ENCODE measurements at places on chromosomes 11 and 22. TPM values are rescaled to one million over a fixed set of nuclear protein-coding genes. Genes with fewer than 3 reads are reported as not detected.

CCDC88B gene
- total RNA-seq = 96.2 TPM

OR52E2 gene
- total RNA-seq = not detected

SLC35E4 gene
- total RNA-seq = 8.9 TPM

BBOX1 gene
- not detected for total RNA-seq

GAL gene
- total RNA-seq = 3.6 TPM

FAM111B gene
- total RNA-seq = 9.5 TPM

OR5B21 gene
- not detected for total RNA-seq

VSIG10L2 gene
- not detected for total RNA-seq

RFPL3 gene
- not detected for total RNA-seq

TSKU gene
- total RNA-seq = 0.30 TPM

OR8J3 gene
- not detected for total RNA-seq

MS4A7 gene
- not detected for total RNA-seq

ST14 gene
- total RNA-seq = 0.21 TPM

OR8A1 gene
- total RNA-seq = not detected

FGF19 gene
- not detected for total RNA-seq

ALDH3B1 gene
- total RNA-seq = not detected

RAB36 gene
- total RNA-seq = 0.47 TPM

SLN gene
- not detected for total RNA-seq

ANO5 gene
- total RNA-seq = not detected

OR5F1 gene
- total RNA-seq = not detected

KREMEN1 gene
- total RNA-seq = 0.03 TPM

HOATZ gene
- not detected for total RNA-seq

CARD18 gene
- total RNA-seq = not detected

KCTD21 gene
- total RNA-seq = 5.4 TPM

CYTH4 gene
- total RNA-seq = 10.9 TPM

OR52A1 gene
- total RNA-seq = not detected

MRGPRE gene
- not detected for total RNA-seq

OR10G6 gene
- total RNA-seq = not detected

PKDREJ gene
- not detected for total RNA-seq

SLC22A9 gene
- not detected for total RNA-seq

KDM4E gene
- total RNA-seq = not detected

LMF2 gene
- total RNA-seq = 68.7 TPM

ADM gene
- total RNA-seq = 0.43 TPM

MMP13 gene
- total RNA-seq = not detected

NLRP14 gene
- not detected for total RNA-seq

SLC43A3 gene
- 508 TPM for total RNA-seq

CDCA5 gene
- 26.4 TPM for total RNA-seq

TRAF6 gene
- total RNA-seq = 10.5 TPM

POU2F3 gene
- not detected for total RNA-seq

VPS26B gene
- total RNA-seq = 33.5 TPM

PAMR1 gene
- total RNA-seq = not detected

SPATA19 gene
- not detected for total RNA-seq

OR52N4 gene
- not detected for total RNA-seq

CDC42EP1 gene
- 0.35 TPM for total RNA-seq

INCENP gene
- total RNA-seq = 32.8 TPM

FZD4 gene
- 0.08 TPM for total RNA-seq

SCGB2A2 gene
- not detected for total RNA-seq

DRD4 gene
- total RNA-seq = 0.28 TPM

SULT4A1 gene
- not detected for total RNA-seq

GRIK4 gene
- 0.11 TPM for total RNA-seq

MUC6 gene
- not detected for total RNA-seq

LAYN gene
- 0.43 TPM for total RNA-seq

CRYBB2 gene
- total RNA-seq = 0.58 TPM

MN1 gene
- 0.08 TPM for total RNA-seq

JHY gene
- 1.8 TPM for total RNA-seq

MAPK8IP2 gene
- total RNA-seq = 0.38 TPM

C22orf31 gene
- not detected for total RNA-seq
